B cell (primary cell): ENCODE measurements at places on chromosomes 2 and 18. TPM values are rescaled to one million over a fixed set of nuclear protein-coding genes. Genes with fewer than 3 reads are reported as not detected.

Gene CSRNP3
- not detected in 2 replicates for total RNA-seq

Gene RNF152
- 0.02 and 0.49 TPM in 2 replicates for total RNA-seq

Gene CD226
- 2.5 and 2.6 TPM in 2 replicates for total RNA-seq

Gene DGUOK
- total RNA-seq = 61.7 and 65.4 TPM in 2 replicates

Gene NFE2L2
- total RNA-seq = 85.3 and 93.6 TPM in 2 replicates

Gene FRZB
- 0.10 TPM in 1 of 2 replicates, not detected in the other for total RNA-seq

GRCh38 chr2:232927793-232928550, 57.9 kb downstream of the SNORC start:
- H3K27me3 ChIP-seq = peaks cover 52% of the 10 kb centered on the region
- H3K4me3 ChIP-seq = no peak overlapping the region
- peak; percentile 35 for DNase-seq
- peaks cover 23% of the 10 kb centered on the region for H3K4me1 ChIP-seq

GRCh38 chr2:29449499-29449898, 334.3 kb downstream of the CLIP4 start:
- no peak overlapping the region for H3K27ac ChIP-seq
- DNase-seq = no peak
- H3K4me1 ChIP-seq = no peaks in the 10 kb centered on the region
- no peaks in the 10 kb centered on the region for H3K27me3 ChIP-seq
- H3K36me3 ChIP-seq = no peaks in the 10 kb centered on the region

GRCh38 chr2:83808878-83809277, 650.2 kb downstream of the SUCLG1 start:
- H3K36me3 ChIP-seq = no peaks in the 10 kb centered on the region
- H3K27me3 ChIP-seq = no peaks in the 10 kb centered on the region
- H3K27ac ChIP-seq = no peak overlapping the region
- no peak for DNase-seq
- H3K4me3 ChIP-seq = no peak overlapping the region
